Upper lobe of right lung (tissue), 1 donor: ENCODE measurements at places on chromosomes 16 and 17. TPM values are rescaled to one million over a fixed set of nuclear protein-coding genes. Genes with fewer than 3 reads are reported as not detected.

GRCh38 chr17:60383379-60383778, 8.6 kb downstream of the USP32 start:
- no peak for DNase-seq

DNA sequence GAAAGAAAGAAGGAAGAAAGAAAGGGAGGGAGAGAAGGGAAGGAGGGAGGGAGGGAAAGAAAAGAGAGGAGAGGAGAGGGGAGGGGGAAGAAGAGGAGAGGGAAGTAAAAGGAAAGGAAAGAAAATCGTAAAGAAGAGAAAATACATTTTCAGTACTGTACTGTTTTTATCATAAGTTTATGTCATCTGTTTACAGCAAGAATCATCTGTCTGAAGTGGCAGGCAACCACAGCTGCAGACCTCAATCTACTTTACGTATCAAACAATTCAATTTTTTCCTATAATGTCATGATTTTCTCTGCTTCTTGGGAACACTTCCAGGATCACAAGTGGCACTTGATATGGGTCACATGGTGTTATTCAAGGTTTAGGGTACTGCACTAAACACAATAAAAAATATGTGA, 58.3 kb downstream of the USP32 start:
- DNase-seq: no peak

DNA sequence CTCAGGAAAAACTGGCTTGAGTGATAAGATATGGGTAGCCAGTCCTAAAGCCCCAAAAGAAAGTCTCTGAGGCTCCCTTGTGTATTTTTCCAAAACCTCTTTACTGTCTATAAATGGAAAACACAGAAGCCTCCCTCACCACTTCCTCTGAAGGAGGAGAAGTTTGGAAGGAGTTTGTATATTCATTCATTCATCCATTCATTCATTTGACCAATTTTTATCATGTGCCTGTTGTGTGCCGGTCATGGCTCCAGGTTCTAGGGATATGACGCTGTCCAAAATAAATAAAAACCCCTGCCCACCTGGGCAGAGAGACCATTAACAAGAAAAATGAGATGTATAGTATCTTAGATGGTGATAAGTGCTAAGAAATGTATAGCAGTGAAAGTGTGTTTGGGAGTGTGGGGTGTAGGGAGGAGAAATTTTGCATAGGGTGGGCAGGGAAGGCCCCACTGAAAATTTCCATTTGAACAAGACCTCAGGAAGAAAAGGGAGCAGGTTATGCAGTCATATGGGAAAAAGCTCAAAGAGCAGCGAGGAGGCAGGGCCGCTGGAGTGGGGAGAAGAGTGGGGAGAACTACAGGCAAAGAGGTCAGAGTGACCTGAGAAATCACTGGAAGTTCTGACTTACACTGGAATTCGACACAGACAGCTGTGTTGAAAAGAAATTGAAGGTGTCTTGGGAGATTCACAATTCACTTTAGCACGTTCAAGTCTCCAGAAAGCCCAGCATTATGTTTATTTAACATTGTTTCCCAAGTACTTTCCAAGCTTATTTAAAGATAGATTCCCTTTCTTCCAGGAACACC, 6.1 kb upstream of the WIPI1 start:
- no peak for DNase-seq

DNA sequence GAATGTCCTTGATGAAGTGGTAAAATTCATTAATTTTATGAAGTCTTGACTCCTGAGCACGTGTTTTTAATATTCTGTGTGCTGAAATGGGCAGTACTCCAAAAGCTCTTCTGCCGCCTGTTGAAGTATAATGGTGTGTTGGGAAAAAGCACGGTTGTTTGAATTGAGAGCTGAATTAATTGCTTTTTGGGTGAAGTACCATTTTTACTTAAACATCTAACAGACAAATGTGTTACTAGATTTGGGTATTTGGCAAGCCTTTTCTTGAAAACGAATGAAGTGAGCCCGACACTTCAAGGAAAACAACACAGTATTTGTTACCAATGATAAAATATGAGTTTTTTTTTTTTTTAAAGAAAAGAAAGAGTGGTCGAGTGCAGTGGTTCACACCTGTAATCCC, 22.5 kb downstream of the WWP2 start:
- DNase-seq: no peak

DNA sequence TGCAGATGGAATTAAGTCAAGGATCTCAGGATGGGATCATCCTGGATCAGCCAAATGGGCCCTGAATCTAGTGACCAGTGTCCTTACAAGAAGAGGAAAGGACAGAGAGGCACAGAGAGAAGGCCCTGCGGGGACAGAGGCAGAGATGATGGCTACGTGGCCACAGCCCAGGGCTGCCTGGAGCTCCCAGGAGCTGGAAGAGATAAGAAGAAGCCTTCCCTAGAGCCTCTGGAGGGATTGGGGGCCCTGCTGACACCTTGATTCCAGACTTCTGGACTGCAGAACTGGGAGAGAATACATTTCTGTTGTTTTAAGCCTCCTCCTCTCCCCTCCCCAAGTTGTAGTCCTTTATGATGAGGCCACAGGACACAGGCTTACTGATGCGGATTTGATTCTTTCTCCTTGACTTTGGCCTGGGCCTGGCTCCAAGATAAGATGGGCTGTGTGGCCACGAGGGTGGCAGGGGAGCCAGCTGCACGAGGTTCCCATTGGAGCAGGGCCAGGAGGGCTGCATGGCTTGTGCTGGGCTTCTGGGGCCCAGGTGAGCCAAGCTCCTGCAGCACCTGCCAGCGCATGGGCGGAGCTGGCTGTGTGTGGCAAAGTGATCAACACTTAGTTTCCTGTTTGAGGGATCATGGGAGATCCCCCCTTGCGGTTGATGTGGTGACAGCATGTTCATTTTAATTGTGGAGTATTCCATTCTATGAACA, 146.1 kb downstream of the IRF8 start:
- peak; percentile 53 for DNase-seq

DNA sequence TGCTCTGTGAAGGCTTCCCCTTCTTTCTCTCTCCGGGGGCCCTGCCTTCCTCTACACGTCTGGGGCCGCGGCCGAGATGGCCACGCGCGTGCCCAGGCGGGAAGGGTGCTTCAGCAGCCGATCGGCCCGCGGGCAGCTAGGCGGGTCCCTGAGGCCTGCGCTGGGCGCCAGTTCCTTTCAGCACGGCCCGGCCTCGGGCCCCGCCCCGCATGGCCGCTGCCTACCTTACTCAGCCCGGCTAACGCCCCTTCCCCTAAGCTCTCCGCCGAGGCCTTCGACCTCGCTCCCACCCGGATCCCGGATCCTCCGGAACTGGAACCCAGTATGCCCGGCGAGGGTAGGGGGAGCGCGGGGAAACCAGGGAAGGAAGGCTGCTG, 335 bp downstream of the TMEM11 start:
- DNase-seq: peak; percentile 82

- peak; percentile 87 for DNase-seq
Measured at GRCh38 chr17:38704606-38705522, at the start of gene MLLT6. TSS of gene MLLT6 (plus strand) at chr17:38705273. CDS start at chr17:38705633, 360 bp downstream.

- DNase-seq: peak; percentile 61
Measured at GRCh38 chr17:77506371-77506991, 365.7 kb downstream of the SEC14L1 start.

GRCh38 chr17:59815965-59816364, 76.8 kb downstream of the TUBD1 start:
- DNase-seq: no peak

DNA sequence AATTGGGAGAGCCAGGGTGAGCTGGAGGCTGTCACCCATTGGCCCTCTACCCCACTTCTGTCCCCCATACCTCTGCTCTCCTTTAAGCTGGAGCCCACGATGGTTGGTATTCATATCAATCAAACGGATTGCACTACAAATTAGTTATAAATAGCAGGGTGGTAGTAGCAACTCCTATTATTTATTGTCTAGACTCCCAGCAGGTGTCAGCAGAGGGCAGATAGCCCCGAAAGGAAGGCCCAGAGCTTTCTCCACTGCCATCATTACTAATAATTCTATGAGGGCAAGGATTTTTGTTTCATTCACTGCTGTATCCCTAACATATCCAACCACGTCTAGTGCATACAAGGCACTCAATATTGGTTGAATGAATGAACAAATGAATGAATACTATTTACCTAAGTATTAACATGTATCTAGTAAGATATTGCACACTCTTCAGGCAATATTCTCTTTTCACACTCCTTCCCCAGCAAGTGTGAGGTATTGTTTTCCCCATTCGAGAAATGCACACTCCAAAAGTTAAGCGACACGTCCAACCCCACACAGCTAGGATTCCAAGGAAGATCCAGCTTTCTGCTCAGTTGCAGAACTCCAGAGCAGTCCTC, 6.3 kb downstream of the C17orf50 start:
- no peak for DNase-seq

- DNase-seq: no peak
Measured at GRCh38 chr16:15517743-15518377, 83.5 kb downstream of the BMERB1 start.

- no peak for DNase-seq
Measured at GRCh38 chr16:20410121-20410723, 888 bp downstream of the ACSM5 start.

DNA sequence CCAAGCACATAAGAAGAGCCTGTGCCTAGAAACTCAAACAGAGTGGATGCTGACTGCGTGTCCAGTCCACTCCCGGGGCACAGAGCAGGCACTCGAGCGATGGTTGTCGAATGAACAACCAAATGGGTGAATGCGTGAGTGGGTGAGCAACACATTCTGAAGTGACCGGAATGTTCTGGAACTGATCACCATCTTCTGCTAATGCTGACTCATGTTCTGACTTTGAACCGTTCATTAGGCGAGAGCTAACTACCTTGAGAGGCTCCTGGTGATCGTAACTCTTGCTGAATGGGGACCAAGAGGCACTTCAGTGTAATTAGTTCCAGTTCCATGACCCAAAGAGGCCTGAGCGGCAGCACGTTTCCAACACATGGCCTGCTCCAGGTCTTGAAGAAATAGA, 37.9 kb downstream of the IRF8 start:
- DNase-seq: no peak

GRCh38 chr16:88798772-88799455, 4.7 kb upstream of the CDT1 start:
- DNase-seq: no peak

DNA sequence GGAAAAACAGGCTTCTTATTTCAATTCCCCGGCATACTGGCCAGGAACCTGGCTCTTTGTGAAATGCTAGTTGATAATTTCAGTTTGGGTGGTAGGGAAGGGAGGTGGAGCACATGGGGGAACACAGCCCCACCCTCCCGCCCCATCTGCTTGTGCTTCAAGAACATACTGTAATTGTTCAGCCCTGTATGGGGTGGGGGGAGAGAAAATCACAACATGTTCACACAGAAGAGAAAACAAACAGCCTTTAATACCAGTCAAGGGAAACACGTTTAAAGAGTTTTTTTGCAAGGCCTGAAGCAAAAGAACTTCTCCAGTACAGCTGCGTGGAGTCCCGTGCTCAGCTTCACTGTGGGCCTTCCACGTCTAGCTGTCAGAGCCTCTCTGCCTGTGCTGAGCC, 59.7 kb downstream of the SHISA6 start:
- no peak for DNase-seq

GRCh38 chr17:55286681-55287589, 22.2 kb downstream of the HLF start:
- DNase-seq: no peak

DNA sequence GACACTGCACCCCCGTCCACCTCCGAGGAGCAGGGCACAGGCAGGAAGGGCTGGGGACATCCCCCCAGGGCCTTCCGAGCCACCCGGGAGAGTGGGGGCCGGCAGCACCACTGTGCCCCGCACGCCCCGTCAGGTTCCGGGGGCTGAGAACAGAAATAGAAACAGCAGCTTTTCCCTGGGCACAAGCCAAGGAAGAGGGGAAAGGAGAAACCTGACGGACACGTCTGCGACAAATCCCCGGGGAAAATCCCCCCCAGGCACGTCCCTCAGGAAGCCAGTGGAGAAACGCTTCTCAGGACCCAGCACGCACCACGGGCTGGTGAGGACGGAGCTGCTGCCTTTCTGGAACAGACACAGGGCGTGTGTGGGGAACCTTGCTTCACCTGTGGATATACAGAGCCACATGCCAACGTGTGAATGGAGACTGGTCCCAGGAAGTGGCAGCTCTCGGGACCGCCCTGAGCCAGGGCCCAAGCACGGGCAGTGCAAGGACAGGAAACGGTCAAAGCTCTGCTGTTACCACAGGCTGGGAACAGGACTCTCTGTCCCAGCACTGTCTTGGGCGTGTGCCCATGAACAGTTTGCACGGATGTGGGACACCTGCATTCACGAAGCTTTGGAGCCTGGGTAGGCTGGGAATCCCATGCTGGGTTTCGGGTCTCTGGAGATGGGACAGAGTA, 1.2 kb upstream of the TMEM204 start:
- DNase-seq: no peak

- no peak for DNase-seq
Measured at GRCh38 chr17:7969433-7969832, 33.0 kb upstream of the GUCY2D start.

- DNase-seq: no peak
Measured at GRCh38 chr17:38395090-38395489, 33.2 kb upstream of the ARHGAP23 start.

- DNase-seq: no peak
Measured at GRCh38 chr17:49616601-49617131, 41.0 kb downstream of the NXPH3 start.

DNA sequence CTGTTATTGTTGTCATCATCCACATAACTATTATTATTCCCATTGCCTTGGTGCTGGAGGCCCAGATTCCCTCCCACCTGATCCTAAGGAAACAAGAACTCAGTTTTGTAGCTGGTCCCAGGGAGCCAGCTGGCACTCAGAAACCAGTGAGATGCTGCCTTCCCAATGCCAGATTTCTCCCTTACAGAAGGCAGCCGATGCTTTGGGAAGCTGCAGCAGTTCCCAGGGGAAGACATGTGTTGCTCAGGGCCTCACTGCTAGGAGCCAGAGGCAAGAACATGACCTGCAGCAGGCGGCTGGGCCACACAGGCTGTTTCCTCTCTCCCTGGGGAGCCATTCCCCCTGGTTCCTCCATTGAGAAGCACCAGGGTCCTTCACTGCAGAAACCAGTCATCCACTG, 59.9 kb upstream of the GRIN2A start:
- DNase-seq: no peak

GRCh38 chr17:79331492-79331891, 256.9 kb downstream of the ENGASE start:
- no peak for DNase-seq

The NT5M gene
- total RNA-seq: 1.9 TPM

The KRT25 gene
- total RNA-seq: not detected

The KRT39 gene
- total RNA-seq: 0.35 TPM

The TERB1 gene
- total RNA-seq: 0.26 TPM

The SCARF1 gene
- 48.5 TPM for total RNA-seq

The ITGA2B gene
- total RNA-seq: 4.6 TPM

The CDK3 gene
- total RNA-seq: 9.6 TPM
